ENCODE measurements at places on chromosomes 4 and X. TPM values are rescaled to one million over a fixed set of nuclear protein-coding genes. Genes with fewer than 3 reads are reported as not detected.

Gene FAT1
- 0.36 TPM for total RNA-seq

Gene GLUD2
- total RNA-seq: 0.30 TPM

Gene TCEAL6
- not detected for total RNA-seq

Gene ARL9
- total RNA-seq: 0.14 TPM

Gene SPATA18
- 0.09 TPM for total RNA-seq

Gene PPP3CA
- 19.9 TPM for total RNA-seq

Gene SLC25A5
- 495 TPM for total RNA-seq

Gene MAGED4
- total RNA-seq: not detected

Gene ENAM
- total RNA-seq: not detected

Gene CYBB
- not detected for total RNA-seq
